BE2C (cell line): ENCODE measurements at places on chromosomes 2 and 18.

DNA sequence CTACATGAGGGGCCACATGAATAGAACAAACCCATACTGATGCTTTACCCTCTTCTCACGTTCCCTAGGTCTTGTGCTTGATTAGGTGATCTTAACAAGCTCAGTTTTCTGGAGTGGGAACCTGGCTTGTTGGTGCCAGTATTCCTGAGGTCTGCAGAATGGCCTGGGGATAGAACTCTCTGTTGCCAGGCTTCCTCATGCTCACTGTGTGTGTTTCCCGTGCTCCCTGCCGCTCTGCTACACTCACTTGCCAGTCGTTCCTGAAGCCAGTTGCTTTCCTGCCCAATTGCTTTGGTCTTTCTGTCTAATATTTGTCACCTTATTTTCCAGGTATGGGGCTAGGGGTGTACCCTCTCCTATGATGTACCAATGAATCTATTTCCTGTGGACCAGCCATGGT, 2111.5 kb upstream of the PIK3C3 start:
- DNase-seq: no peak

DNA sequence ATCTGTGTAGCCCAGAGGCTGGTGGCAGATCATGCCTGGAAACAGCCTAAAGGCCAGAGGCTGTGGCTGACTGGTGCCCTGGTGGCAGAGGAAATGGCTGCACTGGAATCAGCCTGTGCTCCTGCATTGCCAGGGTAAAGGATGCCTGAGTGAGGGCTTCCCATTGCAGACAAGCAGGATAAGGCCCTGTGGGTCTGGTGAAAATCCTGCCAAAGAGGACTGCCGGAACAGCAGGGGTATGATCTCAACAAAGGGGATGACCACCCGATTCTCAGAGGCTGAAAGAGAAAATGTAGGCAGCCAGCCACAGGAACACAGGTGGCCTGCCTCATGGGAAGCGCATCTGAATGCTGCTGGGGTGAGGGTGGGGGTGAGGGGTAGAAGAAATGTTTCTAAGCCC, 48.2 kb downstream of the FBXO48 start:
- DNase-seq: no peak

- DNase-seq: no peak
These were observed 176.8 kb downstream of the ARL4C start for GRCh38 chr2:234320066-234320465.

- no peak for DNase-seq
These were observed 76.6 kb downstream of the COL4A3 start for GRCh38 chr2:227241005-227241404.

DNA sequence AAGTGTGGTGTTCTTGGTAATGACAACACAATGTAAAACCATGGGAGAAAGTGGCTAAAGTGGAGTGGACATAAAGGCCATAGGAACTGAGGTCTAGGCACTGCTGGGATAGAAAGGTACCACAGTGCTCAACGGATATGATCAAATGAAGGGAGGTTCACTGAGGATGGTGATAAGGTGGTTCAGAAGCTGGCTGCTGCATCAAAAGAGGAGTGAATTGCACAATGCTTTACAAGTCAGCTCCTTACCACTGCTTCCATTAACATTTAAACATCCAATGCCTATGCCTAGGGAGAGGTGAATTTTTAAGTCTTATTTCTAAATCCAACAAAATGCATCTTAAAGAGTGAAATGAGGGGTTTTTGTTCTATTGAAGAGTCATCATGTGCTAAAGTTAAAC, 100.1 kb upstream of the ITGB6 start:
- no peak for DNase-seq

GRCh38 chr2:164993287-164994016, 38.1 kb upstream of the SLC38A11 start:
- no peak for DNase-seq

DNA sequence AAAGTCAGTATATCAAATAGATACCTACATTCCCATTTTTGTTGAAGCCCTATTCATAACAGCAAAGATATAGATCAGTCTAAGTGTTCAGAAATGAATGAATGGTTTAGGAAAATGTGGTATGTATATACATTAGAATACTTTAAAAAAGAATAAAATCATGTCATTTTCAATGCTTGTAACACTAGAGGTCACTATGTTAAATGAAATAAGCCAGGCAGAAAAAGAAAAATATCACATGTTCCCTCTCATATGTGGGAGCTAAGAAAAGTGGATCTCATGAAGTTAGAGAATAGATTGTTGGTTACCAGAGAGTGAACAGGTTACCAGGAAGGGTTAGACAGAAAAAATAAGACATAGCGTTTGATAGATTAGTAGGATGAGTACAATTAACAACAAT, 1111.0 kb upstream of the SLC39A10 start:
- no peak for DNase-seq

DNA sequence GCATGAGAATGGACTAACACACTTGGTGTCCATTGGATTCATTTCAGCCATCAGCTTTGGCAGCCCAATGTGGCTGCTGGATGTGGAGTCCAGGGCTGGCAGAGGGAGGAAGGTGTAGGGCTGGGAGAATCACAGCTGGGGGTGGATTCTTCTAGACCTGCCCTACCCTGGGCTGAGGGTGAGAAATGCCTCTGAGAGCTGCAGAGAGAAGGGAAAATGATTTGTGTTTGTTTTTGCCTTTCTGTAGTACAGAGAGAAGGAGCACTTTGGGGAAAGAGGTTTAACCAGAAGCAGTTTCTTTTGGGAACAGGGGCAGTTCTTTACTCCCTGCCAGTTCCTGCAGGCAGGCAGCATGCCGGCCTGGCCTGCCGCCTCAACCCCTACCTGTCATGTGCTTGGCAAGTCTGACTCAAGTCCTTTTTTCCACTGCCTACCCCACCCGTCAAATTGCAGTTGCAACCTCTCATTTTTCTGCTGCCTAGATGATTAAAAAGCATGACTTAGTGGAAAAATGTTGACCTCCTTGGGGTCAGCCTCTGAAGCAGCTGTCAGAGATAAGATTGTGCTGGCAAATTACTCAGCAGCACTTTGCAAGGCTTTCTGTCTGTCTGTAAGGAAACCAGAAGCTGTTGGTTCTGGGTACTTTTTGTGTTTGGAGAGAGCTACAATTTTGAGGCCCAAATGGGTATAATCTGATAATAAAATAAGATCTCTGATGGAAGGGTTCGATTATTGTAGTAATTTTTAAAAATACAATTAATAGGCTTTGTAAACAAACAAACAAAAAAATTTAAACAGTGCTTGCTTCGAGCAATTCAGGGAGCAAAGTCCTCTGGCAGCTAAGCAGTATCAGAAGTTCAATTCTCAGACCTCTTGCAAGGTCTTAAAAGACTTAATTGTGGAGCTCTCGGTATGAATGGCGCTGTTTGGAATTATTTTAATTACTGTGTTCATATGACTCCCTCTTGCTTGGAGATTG, 21.7 kb downstream of the LBH start:
- peak; percentile 28 for DNase-seq

- DNase-seq: no peak
These were observed 69.9 kb upstream of the CAVIN2 start for GRCh38 chr2:191916826-191917225.

- no peak for DNase-seq
These were observed 296.5 kb upstream of the TCF4 start for GRCh38 chr18:55884498-55884897.

- DNase-seq: no peak
These were observed 74.3 kb downstream of the XRCC5 start for GRCh38 chr2:216183462-216183861.

DNA sequence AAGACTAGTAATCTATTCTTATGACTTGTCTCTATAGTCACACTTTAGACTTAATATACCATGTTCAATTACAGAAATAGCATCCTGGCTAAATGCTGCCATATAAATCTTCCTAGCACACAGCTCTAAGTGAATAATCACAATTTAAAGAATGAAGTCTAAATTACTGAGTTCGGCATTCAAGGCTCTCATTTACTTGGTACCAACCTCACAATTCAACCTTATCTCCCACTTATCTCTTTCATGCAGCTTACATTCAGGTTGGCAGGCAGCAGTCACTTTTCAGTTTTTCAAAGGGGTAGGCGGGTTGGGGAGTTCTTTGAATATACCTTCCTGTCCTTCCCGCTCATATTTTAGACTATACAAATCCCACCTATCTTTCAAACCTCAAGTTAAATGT, 1.5 kb downstream of the MMADHC start:
- no peak for DNase-seq

GRCh38 chr18:47990981-47991380, 60.5 kb upstream of the SMAD2 start:
- no peak for DNase-seq

GRCh38 chr18:22031611-22032010, 137.8 kb upstream of the GATA6 start:
- no peak for DNase-seq

DNA sequence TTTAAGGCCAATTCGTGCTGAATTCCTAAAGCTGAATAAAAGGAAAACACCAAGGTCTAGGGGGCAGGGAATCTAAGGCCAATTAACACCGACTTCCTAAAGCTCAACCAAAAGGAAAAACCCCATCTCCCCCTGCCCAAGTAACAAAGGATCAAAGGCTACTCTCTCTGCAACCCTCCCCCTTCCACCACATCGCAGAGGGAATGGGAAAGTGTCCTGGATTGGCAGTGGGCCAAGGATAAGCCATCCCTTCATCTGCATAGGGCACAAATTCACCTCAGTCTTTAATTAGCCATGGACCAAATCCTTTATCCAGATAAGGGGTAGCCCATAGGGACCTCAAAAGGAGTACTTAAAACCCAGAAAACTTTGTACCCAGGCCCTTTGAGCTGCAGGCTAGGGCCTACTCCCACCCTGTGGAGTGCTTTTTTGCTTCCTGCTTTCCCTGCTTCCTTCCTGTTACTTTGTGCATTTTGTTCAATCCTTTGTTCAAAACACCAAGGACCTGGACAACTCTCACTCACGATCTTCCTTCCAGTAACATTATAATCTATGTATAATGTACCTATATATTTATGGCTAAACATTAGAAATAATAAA, 2119.8 kb upstream of the CELF4 start:
- DNase-seq: no peak

DNA sequence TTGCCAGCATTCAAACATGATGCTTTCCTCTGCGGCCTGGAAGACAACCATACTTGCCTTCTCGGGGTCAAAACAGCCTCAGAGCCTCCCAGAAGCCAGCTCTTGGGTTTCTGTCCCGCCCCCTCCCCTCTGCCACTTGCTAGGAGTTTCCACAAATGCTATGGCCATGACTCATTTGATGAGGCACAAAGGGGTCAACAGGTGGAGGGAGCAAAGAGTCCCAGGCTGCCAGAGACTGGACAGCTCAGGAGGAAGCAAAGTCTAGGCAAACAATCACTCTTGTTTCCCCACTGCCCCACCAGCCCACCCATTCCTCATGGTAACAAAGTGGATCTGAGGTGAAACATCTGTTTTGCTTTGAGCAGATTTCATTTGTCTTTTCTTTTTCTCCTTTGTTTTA, 551.1 kb downstream of the TNS1 start:
- DNase-seq: peak; percentile 39

DNA sequence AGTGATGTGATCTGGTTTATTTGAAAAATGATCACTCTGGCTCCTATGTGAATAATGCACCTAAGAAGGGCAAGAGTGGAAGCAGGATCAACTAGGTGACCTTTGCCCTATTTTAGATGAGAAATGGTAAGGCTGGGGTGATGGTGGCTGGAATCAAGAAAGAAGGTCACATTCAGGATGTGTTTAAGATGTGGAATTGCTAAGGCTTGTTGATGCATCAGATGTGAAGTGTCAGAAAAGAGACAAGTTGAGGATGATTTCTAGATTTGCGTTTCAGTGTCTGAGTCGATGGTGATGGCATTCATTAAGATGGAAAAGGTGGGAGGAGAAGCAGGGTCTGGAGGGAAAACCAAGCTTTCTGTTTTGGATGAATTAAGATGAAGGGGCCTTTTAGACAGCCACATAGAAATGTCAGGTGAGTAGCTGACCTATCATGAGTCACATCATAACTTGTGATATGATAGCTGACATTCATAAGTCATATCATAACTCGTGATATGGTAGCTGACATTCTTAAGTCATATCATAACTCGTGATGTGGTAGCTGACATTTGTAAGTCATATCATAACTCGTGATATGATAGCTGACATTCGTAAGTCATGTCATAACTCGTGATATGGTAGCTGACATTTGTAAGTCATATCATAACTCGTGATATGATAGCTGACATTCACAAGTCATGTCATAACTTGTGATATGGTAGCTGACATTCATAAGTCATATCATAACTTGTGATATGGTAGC, 101.2 kb upstream of the SEC11C start:
- DNase-seq: no peak

DNA sequence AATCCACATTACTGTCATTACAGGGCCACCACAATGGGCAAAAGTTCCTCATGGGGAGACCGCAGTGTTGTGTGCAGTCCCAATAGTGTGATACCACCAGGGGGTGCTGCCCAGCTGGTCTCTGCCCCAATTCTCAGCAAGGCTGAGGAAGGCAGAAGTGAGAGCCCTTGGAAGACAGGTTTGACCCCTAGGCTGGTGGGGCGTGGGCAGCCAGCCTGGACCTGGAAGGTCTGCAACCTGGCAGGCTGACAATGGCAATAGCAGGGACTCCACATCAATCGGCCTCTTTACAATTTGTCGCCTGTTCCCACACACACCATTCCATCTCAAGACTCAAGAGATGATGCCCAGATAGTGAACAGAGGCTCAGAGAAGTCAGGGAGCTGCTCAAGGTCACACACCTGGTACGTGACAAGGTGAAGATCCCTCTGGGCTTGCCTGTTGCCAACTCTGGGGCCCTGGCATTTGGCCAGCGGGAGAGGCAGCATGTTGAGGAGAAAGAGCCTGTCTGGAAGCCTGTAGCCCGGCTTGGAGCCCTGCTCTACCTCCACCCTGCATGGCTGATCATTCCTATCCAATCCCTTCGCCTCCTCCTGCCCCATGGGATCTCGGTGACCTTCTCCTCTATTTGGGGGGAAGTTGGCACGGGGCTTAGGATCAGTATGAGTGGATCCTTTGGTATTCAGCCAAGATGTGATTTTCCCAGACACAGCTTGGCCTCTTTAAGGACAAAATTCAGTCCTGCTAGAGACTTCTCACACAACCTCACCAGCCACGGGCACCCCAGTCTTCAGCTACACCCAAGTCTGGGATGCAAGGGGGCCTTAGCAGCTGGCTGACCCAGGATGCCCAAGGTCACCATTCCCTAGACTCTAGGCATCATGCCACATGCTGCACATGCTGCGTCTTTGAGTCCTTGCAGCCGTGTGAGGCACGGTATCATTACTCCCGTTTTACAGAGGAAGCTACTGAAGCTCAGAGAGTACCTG, 2.9 kb upstream of the ATOH8 start:
- peak; percentile 65 for DNase-seq

DNA sequence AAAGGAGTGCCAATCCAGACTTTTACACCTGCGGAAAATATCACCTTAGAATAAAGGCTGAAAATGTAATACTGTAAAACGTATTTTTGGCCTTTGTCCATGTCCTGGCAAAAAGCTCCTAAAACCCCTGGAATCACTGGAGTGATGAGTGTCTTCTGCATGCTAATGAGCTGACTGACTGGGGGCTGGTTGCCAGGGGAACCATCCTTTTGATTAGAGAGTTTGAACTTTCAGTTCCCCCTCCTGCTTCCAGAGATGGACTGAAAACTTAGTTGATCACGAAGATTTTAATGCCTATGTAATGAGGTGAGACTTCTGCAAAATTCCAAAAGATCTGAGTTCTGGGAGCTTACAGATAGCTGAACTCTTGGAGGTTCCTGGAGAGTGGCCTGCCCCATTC, 20.5 kb downstream of the PUM2 start:
- no peak for DNase-seq

GRCh38 chr18:23053776-23054457, 81.4 kb upstream of the CABLES1 start:
- peak; percentile 33 for DNase-seq
